Iris pigment epithelial cell (primary cell): ENCODE measurements at places on chromosomes 3 and 15.
A peak's percentile ranks its signal among the peaks of the same experiment; 100 is the strongest.

DNA sequence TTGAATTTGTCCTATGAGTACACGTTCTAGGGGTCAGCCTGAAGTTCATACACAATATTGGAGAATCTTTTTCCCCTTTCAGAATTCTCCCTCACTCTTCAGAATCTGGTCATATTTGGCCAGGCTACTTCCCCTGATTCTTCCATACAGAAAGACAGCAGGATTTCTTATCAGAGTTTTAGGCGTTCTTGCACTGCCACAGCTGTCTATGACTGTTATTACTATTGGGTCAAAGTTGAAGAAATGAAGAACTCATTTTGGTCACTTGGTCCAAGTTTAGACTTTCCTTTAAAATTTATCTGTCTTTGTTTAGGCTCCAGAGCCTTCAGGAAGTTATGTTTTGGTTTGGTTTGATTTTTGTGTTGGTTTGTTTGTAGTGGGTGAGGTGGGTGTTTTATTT, 12.0 kb downstream of the TEX55 start:
- no peak for DNase-seq

DNA sequence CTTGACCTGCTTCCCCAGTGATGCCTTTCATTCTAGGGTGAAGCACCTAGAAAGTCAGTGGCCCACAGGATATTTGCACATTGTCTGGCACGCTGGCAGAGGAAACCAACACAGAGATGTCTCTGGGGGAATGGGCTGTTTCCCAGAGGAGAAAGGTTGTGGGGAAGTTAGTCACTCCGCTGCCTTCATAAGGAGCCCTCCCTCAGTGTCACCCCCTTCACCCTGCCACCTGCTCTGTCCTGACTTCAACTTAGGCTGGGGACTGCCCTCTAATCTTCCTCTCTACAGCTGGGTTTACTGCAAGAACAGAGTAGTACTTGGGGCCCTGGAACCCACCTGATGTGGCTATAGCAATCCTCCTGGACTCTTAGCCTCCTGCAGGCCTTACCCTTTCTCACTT, 5.7 kb downstream of the KLHDC8B start:
- no peak for DNase-seq

DNA sequence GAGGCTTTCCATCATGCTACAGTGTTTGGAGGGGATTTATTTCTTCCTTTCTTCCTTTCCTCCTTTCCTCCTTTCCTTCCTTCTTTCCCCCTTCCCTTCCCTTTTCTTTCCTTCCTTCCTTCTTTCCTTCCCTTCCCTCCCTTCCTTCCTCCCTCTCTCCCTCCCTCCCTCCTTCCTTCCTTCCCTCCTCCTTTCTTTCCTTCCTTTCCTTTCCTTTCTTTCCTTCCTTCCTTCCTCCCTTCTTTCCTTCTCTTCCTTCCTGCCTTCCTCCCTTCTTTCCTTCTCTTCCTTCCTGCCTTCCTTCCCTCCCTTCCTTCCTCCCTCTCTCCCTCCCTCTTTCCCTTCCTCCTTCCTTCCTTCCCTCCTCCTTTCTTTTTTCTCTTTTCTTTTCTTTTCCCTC, 127.2 kb downstream of the EPHA3 start:
- DNase-seq = no peak

GRCh38 chr3:114206342-114206741, 27.5 kb upstream of the DRD3 start:
- DNase-seq = no peak

DNA sequence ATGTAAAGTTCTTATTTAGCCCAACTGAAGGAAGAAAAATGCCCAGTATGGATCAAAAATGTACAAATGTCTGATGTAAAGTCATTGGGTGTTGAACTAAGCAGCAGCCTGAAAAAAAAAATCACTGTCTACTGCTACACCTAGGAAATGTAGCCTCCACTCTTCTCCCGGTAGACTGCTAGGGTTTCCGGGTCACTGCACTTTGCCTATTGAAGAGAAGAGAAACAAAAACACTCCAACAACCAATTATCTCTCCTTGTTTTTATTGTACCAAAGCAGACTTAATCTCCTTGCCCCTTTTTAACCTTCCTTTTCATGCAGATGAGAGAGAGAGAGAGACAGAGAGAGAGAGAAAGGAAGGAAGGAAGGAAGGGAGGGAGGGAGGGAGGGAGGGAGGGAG, 140.2 kb upstream of the SETMAR start:
- no peak for DNase-seq

DNA sequence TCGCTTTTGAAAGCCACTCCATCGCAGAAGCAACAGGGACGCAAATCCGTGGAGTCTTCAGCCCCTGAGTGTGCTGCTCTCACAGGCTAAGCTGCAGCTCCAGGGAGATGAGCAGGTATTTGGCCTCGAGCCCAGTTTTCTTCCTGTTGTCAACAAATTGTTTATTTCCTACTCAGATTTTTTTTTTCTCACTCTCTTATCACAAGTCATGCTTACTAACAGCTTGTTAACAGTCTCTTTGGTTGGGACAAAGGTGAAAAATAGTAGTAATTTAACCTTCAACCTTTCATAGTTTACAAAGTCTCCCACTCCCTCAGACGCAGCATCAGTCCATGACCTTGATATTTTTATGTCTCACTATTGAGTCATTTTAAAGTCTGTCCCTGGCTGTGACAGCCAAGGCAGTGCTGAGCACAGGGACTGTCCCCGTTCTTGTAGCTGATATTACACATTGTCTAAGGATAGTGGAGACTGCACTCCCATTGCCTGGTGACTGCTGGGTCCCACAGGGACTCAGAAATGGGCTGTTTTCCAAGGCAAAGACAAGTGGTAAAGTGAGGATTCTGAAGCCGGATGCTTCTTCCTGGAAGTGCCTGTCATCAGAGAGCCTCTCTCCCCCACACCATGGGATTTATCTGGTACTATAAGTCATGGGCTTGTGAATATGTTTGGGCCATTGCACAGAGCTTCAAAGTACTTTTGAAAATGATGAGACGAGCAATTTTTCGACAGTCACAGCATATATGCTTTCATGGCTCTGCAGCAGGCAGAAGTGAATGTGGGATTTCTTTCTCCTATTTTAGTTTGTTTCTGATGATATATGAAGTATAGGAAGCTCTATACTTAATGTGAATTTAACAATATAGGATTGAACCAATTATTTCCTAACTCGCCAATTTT, 59.8 kb upstream of the UNC13C start:
- no peak for DNase-seq

DNA sequence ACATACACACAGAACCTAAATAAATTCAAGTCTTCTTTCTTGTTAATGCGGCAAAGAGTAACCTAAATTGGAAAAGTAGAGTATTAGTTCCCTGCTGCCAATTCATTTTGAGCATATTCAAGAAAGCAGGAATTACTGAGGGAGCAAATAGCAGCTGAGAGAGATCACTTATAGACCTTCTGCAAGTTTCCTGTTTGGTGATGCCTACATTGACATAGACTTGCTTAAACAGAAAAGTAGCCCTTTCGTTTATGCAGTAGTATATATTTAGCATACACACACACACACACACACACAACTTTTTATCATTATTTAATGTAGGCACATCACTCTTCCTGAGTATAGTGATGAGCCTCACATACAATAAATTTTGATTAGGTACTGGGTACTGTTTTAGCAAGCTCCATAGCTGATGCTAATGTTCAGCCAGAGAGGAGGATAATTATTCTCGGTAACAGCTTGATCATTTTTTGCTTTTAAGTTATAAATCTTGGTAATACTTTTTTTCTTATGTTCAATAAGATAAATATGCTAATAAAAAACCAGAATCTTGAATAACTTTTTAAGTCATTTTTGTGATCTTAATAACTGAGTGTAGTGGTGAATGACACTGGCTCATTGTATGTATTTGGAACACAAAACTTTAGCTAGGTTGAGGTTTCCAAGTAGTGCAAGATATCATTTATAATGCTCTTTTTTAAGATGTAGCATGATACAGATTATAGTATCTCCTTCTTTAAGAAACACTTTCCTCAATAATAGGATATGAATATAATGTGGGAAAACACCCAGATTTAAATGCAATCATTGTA, 174.7 kb downstream of the MBNL1 start:
- peak; percentile 22 for DNase-seq
